ENCODE measurements at places on chromosomes 7 and 10.

DNA sequence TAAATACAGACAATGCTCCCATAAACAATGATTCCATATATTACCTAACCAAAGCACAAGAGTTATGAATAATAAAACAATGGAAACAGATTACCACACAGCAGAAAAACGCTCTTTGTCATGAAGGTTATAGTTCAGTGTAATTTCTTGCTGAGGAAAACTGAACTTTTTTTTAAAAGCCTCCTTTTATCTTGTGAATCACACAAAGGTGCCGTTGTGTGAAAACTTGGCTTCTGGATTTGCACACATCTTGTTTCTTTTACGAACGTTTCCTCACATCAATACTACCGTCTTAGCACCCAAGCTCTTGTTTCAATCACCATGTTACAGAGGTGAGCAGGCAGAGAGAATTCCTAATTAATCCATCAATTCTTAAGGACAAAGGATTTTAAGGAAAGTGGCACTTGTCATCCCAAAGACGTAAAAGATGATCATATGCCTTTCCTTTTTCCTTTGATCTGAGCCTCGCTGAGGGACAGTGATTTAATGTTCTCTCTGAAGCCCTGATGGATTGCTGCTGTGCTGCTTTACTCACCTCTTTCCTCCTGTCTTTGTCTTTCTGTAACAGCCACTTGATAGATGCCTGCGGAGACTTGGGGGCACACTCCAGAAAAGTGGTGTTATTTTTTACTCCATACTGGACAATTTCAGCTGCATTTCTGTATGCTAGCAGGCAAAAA lies 110.1 kb downstream of the CD36 start:
- no peak for DNase-seq

- DNase-seq = no peak
These were observed 43.0 kb downstream of the GNA12 start for GRCh38 chr7:2800931-2801688.

- no peak for DNase-seq
These were observed 425.2 kb upstream of the VSTM2A start for GRCh38 chr7:54116956-54117355.

GRCh38 chr10:88913127-88913526 lies 33.1 kb downstream of the STAMBPL1 start:
- no peak for DNase-seq

GRCh38 chr10:12156367-12157123 lies 27.1 kb downstream of the SEC61A2 start:
- DNase-seq = no peak

GRCh38 chr10:98246911-98247805 lies 20.8 kb downstream of the LOXL4 start:
- DNase-seq = no peak

Data from activated T-cell treated with anti-CD3 and anti-CD28 coated beads, Interleukin-2, amount 50 U/mL, for 48 hours (primary cell).